ENCODE measurements at places on chromosomes 2 and 18.

DNA sequence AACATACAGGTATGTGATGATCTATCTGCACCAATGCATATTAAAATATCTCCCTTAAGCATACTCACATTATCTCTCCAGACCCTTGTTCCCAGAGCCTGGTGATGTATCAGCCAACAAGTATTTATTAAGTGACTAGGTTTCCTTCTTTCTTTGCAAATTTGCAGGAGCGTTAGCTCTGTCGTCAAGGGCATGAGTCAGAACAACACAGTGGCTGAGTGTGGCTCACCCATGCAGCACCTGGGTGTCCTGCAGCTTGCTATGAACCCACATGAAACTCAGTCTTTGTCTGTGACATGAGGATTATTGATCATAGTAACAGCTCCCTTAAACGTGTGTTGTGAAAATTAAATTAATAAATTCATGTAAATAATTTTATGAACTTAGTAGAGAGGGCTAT lies 96.6 kb downstream of the PIEZO2 start:
- no peak for DNase-seq

GRCh38 chr2:209872675-209873074 lies 101.0 kb downstream of the UNC80 start:
- DNase-seq, result peak; percentile 0

DNA sequence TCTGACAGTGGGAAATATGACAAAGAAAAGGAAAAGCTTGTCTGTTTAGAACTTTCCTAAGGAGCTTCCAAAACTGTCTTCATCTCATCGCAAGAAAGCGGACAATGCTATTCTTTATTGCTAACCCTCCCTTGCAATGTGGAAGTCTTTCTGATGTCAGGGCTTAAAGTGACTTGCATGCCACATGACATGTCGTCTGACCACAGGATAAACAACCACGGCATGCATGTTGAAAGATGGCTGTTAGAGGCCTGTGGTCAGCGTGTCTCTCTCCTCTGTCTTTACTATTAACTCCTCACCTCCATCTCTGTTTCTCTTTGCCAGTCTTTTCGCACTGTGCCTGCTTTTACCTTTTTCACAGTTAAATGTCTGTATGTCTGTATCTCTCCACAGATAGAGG lies 389.8 kb downstream of the LNPK start:
- no peak for DNase-seq

DNA sequence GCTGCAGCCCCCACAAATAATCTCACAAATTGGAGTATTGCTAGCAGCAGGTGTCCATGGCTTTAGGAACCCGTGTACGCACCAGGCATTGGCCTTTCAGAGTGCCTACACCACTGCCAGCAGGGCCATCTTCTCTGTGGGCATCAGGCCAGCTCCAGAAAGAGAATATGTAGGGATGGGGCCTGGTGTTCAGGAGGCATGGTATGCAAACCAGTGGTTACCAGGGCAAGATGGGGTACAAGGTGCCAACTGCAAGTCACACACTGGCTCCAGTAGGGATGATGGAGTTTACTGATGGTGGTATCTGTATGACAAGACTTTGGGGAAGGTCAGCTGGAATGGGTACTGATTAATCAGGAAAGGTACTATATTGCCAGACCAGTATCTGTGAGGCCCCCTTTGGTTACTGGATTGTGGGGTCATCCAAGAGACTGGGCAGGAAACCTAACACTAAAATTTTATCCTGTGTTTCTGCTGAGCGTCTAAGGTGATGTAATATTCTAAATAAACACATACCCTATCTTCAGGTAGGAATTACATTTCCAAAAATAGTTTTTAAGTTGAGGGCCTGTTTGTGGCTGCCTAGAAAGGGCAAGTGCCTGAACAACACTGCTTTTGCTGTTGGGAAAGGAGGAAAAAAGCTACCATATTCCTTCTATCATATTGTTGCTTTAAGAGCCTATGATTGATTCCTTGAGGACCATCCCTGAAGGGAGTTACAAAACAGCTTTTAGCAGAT lies 9.0 kb downstream of the CNOT9 start:
- no peak for DNase-seq

DNA sequence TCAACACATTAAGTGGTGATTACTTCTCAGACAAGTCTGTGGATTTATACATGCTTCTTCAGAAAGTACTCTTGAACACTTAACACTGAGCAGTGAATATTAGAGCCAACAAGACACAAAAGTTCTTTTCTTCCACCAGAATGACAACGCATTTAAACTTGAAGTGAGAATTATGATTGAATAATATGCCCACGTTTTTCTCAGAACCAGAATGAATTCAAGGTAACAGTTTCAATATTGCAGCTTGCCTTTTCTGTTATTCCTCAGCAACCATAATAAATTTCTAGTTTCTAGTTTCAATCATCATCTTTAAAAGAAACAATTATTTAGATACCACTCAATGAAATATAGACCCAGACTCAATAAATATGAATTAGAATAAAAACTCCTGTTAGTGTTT lies 547.0 kb downstream of the NUP35 start:
- no peak for DNase-seq

- no peak for DNase-seq
These were observed 44.3 kb downstream of the FEZ2 start for GRCh38 chr2:36553683-36554082.

DNA sequence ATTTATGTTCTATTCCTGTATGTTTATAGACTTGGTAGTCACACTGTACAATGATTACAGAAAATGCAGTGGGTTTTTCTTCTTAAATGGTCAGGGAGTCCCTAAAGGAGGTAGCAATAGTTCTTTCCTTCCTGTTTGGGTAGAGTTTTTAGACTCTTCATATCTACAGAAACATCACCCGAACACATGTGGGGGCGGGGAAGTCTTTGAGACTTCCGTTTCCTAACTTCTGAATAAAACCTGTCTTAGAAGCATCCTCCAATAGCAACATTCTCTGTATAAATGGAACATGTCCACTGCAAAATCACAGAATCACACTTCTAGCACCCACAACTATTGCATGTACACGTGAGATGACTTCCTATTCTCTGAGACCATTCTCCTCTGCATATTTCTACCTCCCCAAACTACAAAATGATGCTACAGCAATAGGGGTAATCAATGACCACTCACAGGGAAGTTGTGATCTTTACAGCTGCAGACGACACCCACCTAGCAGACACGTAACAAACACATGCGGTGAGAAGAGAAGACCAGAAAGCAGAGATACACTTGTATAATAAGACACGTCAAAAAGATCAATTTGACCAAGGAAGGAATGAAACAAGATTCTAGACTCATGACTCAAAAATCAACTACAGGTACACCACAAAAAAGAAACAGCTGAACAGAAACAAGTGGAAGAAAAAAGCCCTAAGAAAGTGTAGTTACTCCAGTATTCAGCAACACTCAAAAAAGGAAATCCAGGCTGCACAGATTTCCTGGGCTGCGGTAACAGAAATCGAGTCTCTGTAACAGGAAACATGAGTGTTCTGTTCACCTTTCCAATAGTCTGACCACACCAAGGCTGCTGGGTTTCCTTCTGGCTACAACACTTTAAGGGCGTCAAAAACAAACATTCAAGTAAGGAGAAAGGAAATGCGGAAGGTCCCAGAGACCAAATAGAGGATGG lies 120.4 kb downstream of the ZNF516 start:
- peak; percentile 39 for DNase-seq

DNA sequence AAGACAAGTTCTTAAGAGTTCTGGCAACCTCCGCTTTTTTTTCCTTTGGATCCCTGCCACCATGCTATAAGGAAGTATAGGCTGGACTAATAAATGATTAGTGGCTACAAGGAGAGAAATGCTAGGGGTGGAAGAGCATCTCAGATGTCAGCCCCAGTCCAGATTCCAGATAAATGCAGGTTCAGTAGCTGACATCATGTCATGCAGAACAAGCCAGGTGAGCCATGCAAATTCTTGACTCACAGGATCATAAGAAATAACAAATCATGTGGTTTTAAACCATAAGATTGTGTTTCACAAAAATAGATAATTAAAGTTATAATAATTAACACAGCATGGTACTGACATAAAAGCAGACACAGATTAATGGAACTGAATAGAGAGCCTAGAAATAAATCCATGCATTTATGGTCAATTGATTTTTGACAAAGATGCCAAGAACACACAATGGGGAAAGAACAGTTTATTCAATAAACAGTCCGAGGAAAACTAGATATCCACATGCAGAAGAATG lies 152.9 kb upstream of the SESTD1 start:
- no peak for DNase-seq

- no peak for DNase-seq
These were observed 187.2 kb downstream of the BCL11A start for GRCh38 chr2:60366135-60366712.

DNA sequence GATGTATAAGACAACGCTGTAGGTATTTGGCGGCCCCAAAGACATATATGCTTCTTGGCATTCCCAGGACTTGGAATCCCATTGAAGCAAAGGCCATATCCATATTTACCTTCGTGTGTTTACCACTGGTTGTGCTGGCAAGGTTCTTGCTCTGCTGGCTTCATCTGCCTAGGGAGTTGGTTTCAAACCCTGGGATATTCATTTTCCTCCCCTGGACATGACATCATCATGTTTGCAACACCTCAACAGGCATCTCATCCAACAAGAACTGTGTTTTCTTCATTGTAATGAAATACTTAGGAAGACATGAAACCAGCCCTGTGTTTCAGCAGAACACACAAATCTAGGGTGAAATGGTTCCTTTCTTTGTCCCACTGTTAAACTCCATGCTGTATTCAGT lies 77.9 kb upstream of the PHLPP1 start:
- no peak for DNase-seq

- DNase-seq, result no peak
These were observed 102.5 kb upstream of the RASGRP3 start for GRCh38 chr2:33373986-33374385.

GRCh38 chr2:176124110-176124946 lies 1.8 kb downstream of the HOXD9 start:
- no peak for DNase-seq

DNA sequence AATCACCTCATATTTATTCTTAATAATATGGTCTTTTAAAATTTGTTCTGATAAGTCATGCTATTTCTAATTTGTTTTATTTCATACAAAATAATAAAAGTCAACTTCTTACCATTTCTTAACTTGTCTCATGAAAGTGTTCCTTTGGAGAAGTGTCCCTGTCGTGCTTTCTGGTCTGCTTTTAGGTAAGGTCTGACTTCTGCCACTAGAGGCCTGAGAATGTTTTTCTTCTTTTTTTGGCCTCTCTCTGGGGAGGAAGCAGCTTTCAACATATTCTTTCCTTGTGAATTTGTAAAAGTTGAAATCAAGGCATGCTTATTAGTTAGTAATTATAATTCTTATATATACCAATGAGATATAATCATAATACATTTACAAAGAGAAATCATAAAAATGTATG lies 39.4 kb downstream of the MAP2 start:
- DNase-seq, result no peak

- DNase-seq, result no peak
These were observed 42.1 kb upstream of the SNED1 start for GRCh38 chr2:240956171-240956934.

DNA sequence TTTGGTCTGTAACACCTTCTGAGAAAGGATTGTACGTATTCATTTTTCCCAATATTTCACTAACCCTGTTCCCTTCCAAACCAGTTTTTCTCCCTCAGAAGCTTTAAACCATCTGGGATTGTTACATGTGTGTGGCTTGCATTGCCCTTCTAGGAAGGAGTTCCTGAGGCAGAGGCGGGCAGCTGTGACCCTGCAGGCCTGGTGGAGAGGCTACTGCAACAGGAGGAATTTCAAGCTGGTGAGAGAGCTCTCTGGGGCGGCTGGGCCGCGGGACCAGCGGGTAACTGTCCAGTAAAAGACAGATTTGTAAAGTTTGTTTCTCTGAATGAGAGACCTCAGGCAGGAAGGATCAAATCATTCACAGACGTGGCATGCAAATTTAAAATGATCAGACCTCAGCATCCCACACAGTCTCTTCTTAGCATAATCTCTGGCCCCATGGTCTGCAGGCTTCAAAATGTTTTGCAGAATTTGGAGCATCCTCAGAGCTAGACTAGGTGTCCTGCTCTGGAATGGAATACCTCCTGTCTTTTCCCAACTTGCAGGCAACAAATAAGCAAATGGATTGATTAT lies 40.2 kb upstream of the GPR17 start:
- DNase-seq, result no peak

DNA sequence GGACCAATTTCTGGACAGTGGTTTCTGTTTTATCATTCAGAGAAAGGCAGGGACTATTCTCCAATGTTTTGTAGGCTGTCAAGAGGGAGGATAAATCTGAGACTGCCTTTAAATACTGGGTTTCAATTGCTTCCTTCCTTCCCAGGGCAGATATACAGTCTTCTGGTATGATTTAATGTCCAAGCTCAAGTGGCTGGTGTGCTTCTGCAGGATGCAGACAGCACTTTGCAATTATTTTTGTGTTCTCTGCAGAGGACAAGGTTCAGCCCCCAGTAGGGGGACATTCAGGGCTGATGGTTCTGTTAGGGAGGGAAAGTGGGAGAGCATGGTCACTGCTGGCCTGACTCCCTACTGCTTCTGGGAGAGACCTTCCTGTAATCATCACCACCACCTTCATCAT lies 4.6 kb upstream of the BOD1L2 start:
- DNase-seq, result no peak

DNA sequence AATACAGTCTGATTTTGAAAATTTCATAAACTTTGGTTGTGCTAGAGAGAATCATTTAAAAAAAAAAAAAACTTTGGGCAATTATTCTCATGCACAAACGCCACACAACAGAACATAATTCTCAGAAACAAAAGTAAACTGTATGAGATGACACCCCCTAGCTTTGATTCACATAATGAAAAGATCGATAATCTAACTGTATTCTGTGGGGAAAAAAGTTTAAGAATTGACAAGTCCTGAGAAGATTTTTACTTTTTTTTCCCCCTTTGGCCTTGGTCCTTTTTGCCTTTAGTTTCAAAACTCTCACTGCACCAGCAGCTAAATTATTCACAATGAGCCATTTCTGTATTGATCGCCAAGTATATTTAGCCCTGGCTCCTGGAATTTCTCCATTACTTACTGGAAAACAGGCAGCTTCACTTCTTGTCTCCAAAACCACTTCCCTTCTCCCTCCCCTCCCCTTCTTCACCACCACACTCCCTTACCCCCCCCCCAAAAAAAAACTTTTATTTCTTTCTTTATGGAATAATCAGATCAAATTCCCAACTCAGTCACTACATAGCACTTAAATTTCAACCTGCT lies 2.0 kb downstream of the IKZF2 start:
- no peak for DNase-seq

Data from GM12878 (cell line).